ENCODE measurements at places on chromosomes 3 and 15.

GRCh38 chr15:43239732-43240491 lies 19.1 kb upstream of the EPB42 start:
- DNase-seq: no peak

- no peak for DNase-seq
Measured at GRCh38 chr15:31390777-31391486, 64.3 kb downstream of the KLF13 start.

DNA sequence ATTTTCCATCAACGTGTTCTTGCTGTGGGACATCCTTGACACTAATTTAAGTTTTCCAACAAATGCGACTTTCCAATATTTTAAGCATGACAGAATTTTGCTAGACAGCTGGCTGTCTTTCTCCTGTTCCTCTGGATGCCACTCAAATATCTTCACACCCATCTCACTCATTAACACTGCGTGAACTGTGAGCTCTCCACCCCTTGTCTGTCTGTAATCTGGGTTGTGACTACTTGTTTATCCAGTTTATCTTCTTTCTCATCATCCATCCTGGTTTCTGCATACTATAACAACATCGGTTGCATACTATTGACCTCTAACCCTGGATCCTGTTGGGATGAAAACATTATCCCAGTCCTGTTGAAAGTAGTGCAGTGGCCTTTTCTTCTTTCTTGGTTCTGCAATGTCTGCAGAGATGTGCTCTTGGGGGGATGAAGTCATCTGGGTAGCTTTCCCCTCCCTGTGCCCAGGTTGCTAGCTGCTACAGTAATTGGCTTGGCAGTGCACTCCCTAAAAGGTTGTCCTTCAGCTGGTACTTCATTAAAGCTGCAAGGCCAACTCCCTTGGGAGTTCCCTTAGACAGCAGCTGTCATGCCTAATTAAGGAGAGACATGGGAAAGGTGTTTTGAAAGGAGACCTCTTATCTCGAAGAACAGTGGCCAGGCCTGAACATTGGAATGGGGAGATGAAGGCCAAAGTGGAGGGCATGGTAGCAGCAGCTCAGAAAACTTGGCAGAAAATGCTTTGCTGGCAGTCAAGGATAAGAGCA lies 24.7 kb downstream of the KAT2B start:
- DNase-seq: no peak

DNA sequence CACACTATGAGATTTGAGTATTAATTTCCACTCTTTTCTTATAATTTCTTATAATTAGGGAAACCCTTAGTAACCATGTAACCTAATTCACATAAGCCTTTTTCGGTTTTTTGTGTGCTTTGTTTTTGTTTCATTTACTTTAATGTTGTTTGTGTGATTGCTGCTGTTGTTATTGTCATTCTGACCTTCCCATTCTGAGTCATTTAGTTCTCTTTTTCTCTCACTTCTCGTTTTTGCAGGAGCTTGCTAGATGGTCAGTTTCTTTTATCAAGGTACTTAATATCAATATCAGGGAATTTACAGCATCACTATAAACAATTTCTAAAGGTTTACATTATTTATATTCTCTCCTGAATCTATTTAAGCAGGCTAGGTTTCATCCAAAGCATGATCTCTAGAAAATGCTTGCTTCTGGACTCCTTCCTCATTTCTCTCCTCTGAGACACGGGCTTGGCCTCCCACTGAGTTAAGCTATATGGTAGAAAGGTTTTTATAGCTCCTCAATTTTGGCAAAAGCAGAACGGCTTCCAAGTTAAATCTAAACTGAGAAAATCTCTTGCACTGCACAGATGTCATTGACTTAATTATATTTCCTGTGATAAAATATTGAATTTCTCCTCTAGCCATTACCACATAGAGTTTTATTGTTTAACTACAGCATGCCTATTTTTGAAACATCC lies 534.2 kb downstream of the NSUN3 start:
- no peak for DNase-seq

Measured in GM06990 (cell line).